ENCODE measurements at places on chromosomes 5 and 9.

- DNase-seq: no peak
Measured at GRCh38 chr9:3455094-3455493, 70.7 kb downstream of the RFX3 start.

- no peak for DNase-seq
Measured at GRCh38 chr5:172142709-172143215, 45.3 kb downstream of the STK10 start.

GRCh38 chr5:172111852-172112225, 76.2 kb downstream of the STK10 start:
- no peak for DNase-seq

DNA sequence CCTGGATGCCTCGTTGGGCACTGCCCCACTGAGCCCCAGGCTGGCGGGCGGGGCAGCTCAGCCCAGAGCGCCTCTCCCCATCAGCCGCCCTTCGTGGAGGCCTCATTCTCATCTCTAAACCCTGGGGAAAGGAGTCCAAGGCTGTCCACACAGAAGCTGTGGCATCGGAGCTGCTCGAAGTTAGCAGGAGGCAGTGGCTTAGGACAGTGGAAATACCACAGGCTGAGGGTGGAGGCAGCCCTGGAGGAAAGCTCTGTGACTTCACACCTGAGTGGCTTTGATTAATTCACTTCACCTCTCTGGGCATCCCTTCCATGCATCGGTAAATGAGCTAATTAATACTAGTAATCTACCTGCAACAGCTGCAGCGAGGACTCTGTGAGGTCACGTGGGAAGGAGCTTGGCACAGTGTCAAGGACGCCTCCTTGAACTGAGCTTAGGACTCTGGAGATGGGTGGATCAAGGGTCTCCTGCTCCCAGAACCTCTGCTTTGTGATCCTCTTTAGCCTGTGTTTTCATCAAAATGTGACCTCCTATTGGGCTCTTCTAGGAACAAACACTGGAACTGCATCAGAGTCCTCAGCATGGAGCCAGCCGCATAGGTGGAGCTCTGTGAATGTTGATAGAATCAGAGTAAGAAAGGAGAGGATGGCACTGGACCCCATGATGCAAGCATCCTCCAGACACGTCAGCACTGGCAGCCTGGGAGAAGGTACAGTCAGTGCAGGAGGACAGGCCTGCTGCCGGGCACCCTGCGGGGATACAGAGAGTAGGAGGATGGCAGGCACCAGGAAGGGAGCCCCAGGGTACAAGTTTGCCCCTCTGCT, 842 bp upstream of the ANGPTL2 start:
- no peak for DNase-seq

GRCh38 chr5:138441221-138441620, 2.4 kb downstream of the REEP2 start:
- DNase-seq: no peak

GRCh38 chr5:60578315-60578714, 121.7 kb downstream of the DEPDC1B start:
- no peak for DNase-seq

GRCh38 chr5:110815916-110816605, 77.3 kb downstream of the SLC25A46 start:
- no peak for DNase-seq

GRCh38 chr9:6562871-6563430, 82.6 kb downstream of the GLDC start:
- DNase-seq: no peak

- no peak for DNase-seq
Measured at GRCh38 chr5:180311216-180311615, 19.3 kb upstream of the MAPK9 start.

DNA sequence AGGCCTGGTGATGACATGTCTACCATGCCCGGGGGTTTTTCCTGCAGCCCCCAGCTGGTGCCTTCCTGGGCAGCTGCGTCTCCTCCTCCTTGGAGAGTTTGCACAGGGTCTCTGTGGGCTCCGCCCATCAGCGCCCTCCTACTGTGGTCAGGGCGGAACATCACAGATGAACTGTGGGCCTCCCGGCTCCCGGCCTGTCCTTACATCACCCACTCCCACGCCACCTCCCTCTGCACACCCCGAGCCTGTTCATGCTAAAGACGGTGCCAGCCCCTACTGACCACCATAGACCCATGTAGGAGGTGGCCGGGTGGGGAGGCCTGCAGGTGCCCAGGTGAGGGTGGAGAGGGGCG, 12.6 kb downstream of the GPSM1 start:
- DNase-seq: no peak

DNA sequence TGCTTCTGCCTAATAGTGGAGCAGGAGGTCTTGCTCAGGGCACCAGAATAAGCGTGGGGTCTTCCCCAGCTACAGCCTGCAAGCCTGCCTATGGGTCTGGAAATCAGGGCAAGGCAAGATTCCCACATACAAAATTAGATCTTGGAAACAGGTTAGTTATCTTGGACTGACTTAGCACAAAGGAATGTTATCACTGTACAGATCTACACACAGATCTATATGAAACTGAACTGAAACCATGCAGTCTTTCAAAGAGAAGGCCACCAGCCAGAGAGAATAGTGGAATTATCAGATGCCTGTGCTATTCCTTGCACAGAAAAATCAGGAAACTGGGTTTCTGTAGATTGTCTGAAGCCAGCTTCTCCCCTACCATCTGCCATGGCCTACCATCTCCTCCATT, 585.7 kb downstream of the ACTL7B start:
- no peak for DNase-seq

DNA sequence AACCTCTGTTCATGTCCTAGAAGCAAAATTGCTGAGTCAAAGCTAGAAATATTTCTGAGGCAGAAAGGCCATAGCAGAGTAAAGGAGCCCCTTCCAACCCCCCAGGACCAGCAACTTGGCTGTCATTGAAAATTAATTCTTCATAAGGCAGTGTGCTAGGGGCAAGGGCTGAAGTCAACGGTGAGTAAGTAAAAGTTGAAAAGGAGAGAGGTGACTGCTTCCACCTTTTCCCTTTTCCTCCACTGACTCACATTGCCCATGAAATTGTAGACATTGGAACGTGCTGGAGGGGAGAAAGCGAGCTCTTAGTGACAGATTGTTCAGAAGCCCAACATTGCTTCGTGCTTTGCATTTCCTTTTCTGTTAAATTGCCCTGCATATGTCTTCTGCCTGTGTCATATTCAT, 19.1 kb downstream of the GLRA1 start:
- no peak for DNase-seq

Measured in caudate nucleus (tissue), 63 donors.